Amniotic stem cell (primary cell): ENCODE measurements at places on chromosomes 7 and 10.

GRCh38 chr7:130490311-130490791 lies 1.5 kb upstream of the MEST start:
- no peak for DNase-seq

DNA sequence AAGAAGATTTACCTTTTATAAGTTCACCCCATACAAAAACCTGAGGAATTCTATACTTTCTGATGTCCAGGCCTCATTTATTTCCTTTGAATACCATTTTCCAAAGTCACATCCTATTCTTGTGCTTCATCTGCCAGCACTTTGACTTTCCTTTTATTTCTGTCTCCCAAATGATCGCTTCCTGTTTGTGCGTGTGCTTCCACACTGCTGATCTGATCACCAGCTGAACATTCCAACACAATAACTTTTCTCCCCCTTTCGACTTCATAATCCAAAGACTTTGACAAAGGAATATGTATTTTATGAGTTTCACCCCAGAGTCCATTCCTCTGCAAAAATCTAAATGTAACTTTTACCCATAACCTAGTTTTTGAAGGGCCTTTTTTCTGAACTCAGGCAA lies 3.1 kb downstream of the ELAPOR2 start:
- no peak for DNase-seq

- DNase-seq: no peak
Measured at GRCh38 chr10:110804376-110804775, 67.4 kb upstream of the PDCD4 start.

GRCh38 chr10:112332509-112333228 lies 41.2 kb upstream of the ACSL5 start:
- DNase-seq: no peak

DNA sequence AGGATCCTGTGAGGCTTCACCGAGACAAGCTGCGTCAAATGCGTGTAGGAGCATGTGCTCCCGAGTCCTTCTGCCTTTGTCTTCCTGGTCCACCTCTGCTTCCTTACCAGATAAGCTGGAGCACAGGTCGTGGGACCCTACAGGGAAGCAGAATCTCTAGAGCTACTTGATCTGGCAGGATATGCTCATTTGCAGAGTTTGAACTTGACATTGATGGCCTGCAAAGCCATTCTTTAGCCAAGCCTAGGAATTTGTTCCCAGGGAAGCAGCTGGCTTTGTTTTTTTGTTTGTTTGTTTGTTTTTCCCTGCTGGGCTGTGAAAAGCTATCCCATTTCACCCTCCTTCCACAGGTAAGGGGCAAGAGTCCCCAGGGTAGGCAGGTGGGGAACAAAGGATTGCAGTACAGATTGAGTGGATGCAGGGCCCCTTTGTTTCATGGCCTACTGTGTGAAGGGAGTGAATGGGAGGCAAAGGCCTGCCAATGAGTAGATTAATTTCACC lies 200.0 kb upstream of the BMPER start:
- no peak for DNase-seq

DNA sequence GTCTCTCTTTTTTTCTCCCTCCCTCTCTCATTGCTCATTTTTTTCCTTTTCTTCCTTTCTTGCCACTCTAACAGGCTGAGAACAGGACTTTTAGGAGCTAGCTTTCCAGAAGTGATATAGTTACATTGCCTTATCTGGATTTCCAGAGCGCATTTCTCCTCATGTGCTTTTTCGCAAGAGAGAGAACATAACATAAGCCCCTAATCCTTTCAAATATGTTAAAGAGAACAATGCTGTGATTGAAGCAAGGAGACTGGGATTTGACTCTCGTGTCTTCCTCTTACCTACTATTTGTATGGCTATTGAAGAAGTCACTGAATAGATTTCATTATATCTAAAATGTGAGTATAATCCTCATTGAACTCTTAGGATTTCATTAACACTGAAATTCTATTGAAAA lies 101.2 kb upstream of the PRPS1L1 start:
- DNase-seq: no peak

DNA sequence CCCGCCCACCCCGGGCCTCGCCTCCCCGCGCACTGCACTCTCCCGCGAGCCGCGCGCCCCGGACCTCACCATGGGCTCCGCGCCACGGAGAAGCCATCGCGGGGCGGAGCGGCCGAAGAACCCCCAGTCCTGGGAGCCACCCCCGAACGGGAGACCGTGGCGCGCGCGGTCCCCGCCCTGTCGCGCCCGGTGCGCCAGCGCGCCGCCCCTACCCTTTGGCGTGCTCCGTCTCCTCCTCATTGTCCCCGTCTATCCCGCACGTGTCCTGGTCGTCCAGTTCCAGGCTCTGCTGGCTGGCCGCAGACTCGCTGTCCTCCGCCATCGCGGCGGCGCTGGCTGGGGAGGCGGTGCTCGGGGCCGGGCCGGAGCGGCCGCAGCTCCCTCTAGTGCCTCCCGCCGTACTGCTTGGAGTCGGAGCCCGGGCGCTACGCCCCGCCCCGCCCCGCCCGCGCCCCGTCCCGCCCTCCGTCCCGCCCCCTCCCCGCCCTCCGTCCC lies at the start of gene NMT2:
NMT2 (minus strand) TSS at position 403 of the 495 bp plus-strand sequence; CDS start at position 322, 81 bp downstream.
- DNase-seq: peak; percentile 84

GRCh38 chr7:44678471-44679179 lies 70.0 kb upstream of the ZMIZ2 start:
- no peak for DNase-seq

GRCh38 chr7:147014286-147014955 lies 897.8 kb downstream of the CNTNAP2 start:
- no peak for DNase-seq

DNA sequence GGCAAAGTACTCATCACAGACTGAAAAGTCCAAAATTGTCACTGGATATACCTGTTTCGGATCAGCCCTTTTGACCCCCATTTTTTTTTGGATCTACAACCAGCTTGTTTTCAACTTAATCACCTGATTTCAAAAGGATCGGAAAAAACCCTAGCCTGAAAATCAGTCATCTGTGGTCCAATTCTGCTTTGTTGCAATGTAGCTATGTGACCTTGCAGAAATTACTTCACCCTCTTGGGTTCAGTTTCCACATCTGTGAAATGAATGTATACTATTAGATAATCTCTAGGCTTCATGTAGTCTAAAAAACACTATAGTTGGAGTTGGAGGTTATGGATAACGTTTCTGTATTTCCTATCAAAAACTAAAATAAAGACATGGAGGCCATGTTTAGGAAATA lies 37.1 kb downstream of the STEAP4 start:
- no peak for DNase-seq

DNA sequence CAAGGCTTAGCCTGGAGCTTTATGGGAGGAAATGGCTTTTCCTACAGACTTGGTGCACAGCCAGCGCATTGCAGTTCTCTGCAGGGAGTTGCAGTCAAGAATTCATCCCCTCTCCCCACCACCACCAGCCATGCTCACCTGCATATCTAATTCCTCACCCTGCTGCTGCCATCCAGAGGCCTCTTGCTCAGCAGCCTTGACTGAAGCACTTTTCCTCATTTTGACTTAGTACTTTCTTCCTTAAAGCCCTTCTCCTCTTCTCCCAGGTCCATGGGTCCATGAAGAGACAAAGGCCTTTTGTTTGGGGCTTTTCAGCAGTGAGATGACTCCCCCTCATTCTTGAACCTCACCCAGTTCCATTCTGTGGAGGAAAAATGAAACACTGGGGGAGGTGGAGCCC lies 39.7 kb upstream of the GPR141 start:
- DNase-seq: no peak

GRCh38 chr10:62062752-62063512 lies 161.4 kb downstream of the ARID5B start:
- no peak for DNase-seq

DNA sequence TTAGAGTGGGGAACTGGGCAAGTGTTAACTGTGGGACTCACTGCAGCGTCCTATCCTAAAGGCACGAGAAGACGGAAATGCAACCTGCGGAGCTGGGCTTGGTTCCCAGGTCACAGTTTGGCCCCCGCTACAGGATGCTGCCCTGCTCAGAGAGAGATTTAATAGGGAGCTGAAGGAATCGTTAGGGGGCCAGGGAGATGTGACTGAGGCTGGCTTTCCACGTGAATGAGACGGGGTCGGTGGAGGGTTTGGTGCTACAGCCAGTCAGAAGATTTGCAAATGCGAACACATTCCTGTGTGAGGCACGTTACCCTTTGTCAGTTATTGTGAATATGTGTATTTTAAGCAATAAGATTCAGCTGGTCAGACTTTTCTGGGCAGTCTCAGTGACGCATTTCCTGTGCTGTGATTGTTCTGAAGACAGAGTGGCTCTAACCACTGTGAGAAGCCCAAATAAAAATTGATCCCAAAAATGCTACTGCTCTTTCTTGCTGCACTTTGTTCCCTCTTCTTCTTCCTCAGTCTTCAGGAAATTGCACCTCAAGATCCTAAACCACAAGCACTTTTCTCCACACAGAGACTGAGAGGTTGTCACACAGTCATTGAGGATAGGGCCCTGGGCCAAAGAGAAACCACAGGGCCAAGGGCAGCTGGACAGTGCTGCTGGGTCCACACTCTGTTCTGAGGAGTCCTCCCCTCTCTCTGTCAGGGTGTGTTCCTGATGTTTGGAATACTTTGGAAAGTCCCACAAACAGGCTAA lies 21.2 kb downstream of the CYP17A1 start:
- DNase-seq: no peak

DNA sequence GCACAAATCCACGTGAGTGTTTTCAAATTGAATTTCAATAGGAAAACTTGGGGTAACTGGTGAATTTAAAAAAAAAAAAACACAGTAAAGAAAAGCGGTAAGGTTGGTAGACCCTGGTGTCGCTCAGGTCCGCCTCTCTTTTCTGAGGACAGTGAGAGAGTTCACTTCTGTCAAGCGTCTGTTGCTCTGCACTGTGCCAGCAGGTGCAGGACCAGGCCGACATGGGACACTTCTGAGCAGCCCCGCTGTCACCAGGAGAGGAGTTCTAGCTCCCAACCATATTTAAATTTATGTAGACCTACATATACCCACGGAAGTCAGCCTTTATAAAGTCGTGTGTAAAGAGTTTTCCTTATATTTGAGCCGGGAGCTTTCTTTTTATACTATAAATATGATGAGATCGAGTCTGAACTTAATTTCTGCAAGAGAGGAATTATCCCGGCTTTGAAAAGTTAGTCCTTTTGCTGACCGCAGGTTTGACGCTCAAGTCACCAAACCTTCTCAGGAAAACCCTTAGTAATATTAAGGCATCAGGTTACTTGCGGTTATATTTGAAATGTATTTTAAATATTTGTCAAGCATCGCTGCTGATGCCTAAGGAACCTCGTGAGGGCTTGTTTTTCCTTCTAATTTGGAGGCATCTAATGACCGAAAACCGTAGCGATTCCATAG lies 531 bp downstream of the IKZF1 start:
- no peak for DNase-seq

DNA sequence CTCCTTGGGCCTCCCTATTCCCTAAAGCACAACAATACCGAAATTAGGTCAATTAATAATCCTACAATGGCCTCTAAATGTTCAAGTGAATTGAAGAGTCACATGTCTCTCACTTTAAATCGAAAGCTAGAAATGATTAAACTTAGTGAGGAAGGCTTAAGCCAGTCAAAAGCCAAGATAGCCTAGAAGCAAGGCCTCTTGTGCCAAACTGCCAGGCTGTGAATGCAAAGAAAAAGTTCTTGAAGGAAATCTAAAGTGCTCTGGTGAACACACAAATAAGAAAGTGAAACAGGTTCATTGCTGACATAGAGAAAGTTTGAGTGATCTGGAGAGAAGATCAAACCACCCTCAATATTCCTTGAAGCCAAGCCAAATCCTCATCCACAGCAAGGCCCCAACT lies 57.2 kb downstream of the SLC29A4 start:
- no peak for DNase-seq

GRCh38 chr10:3096149-3096548 lies 28.8 kb downstream of the PFKP start:
- no peak for DNase-seq

- no peak for DNase-seq
Measured at GRCh38 chr10:108090476-108091215, 926.1 kb upstream of the SORCS1 start.

GRCh38 chr7:29573567-29573966 lies 9.9 kb downstream of the PRR15 start:
- no peak for DNase-seq

- DNase-seq: no peak
Measured at GRCh38 chr7:80826520-80827238, 92.2 kb downstream of the SEMA3C start.

DNA sequence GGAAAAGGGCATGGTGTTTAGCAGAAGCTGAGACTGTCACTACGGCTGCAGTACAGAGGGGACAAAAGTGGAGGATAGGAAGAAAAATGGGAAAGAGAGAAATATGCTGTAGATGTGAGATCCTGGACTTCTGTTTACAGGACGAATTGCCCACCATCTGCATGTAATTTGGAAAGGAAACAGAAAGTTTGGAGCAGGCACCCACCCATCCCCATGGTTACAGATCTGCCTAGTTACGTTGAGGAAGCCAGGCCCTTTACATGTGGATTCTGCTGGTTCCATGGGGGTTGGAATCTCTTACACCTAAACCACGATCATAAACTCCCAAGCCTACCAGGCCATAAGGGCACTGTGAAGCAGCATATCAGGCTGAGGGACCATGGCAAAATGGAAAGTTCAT lies 84.3 kb downstream of the WDFY4 start:
- DNase-seq: no peak

DNA sequence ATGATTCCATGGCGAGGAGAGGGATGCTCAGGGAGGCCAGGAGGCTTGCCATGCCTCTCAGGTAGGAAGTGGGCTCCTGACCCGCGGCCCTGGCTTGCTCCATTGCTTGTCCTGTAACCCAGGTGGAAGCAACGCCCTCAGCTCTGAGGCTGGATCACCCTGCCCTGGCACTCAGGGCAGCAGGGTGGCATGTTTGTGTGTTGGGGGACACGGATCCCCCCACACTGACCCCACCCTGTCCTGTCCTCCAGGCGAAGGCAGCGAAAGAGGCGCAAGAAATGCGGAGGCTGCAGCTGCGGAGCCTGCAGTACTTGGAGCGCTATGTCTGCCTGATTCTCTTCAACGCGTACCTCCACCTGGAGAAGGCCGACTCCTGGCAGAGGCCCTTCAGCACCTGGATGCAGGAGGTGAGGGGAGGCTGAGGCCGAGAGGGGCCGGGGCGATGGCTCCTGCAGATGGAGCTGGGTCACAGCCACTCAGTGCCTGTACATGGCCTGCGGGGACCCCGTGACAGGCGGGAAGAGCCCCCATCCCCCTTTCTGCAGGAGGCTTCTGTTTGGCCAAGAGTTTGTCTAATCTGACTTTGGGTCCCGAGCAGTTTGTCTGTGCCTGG lies 38.3 kb downstream of the PRF1 start:
- no peak for DNase-seq

GRCh38 chr7:2757361-2757903 lies 69.4 kb downstream of the AMZ1 start:
- peak; percentile 53 for DNase-seq

- DNase-seq: no peak
Measured at GRCh38 chr7:20240080-20240926, 23.1 kb upstream of the MACC1 start.

DNA sequence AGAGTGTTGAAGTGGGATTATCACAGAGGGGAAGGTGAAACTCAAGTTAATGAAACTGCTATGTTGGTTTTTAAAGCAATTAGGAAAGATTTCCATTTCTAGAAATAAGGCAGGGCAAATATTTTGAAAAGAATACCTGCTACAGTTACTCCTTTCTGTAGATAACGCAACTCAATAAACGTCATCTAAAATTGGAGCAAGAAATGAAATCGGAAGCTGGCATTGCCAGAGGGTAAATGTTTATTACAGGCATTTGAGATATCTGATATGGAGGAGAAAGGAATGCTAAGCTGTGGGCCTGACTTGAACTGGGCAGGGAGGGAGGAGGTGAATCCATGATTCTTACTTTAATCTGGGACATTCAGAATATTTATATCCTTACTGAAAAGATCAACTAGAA lies 217.0 kb upstream of the ADARB2 start:
- no peak for DNase-seq

GRCh38 chr7:152588350-152588749 lies 87.6 kb downstream of the XRCC2 start:
- no peak for DNase-seq
